ENCODE measurements at places on chromosomes 1 and 21.

- DNase-seq: no peak
These were observed 26.9 kb downstream of the ARHGEF10L start for GRCh38 chr1:17566417-17566816.

GRCh38 chr1:222241410-222241809 is 306.5 kb downstream of the HHIPL2 start:
- DNase-seq: no peak

DNA sequence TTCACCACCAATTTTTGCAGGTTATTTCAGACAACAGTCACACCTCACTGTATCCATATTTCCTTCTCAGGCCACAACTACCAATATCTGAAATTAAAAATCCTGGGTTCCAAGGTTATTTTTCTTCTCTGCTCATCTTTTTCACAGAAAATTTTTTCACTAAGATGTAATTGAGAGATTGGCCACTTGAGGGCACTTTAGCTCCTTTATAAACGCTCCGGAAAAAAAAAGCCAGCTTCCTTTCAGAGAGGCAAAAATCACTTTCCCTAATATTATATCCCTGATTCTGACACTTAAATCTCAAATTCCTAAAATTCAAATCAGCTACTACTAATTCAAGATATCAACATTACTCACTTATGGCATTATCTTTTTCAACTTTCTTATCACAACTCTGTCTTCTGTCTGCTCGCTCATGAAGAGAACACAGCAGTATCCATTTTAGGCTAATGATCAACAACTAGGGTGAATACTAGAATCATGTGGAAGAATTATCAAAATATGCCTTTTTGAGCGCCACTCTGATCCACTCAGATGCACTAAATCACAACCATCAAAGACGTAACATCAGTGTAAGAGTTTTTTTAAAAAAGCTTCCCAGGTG is 101.4 kb upstream of the RGS1 start:
- no peak for DNase-seq

DNA sequence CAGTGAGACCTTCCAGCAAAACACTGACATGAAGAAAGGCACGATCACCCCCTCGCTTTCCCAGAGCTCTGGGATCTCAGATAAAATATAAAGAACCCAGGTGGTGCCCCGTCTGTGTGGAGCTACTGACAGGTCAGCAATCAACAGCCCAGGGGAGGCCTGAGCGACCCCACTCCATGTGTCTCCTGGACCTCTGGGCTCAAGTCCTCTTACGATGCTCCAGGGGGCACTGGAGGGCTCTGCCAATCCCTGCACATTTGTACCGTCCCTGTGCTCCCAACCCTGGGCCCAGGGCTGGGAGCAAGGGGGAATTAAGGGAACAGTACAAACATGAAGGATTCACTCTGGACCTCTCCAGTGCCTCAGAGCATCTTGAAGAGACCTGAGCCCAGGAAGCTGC is 12.5 kb downstream of the S100A7A start:
- no peak for DNase-seq

GRCh38 chr1:114832057-114832456 is 22.6 kb upstream of the SYCP1 start:
- no peak for DNase-seq

- DNase-seq: no peak
These were observed 19.9 kb downstream of the ABCA4 start for GRCh38 chr1:94100785-94101612.

DNA sequence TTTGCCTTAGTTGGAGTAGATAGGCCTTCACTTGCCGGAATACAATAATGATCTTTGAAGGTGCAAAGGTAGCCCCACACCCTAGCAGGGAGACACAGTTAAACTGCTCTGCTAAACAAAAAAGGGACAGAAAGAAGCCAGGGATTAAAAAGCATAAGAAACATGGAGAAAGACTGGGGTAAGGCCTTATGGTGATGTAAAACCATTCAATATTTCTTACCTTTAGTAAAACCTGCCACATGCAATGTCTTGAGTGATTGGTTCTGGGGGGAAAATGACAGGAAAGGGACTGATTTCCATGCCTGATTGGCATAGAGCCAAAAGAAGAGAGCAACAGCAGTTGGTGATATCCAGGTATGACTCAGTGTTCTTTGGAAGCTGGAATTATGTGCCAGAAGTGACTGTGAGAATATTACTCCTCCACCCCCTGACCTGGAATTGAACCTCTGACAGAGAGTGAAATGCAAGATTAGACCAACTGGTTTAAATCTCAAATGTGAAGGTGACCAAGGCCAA is 8.1 kb downstream of the DNASE2B start:
- no peak for DNase-seq

GRCh38 chr1:67666636-67667035 is 18.4 kb upstream of the GADD45A start:
- no peak for DNase-seq

GRCh38 chr1:40877698-40878097 is 15.5 kb upstream of the CITED4 start:
- DNase-seq: no peak

DNA sequence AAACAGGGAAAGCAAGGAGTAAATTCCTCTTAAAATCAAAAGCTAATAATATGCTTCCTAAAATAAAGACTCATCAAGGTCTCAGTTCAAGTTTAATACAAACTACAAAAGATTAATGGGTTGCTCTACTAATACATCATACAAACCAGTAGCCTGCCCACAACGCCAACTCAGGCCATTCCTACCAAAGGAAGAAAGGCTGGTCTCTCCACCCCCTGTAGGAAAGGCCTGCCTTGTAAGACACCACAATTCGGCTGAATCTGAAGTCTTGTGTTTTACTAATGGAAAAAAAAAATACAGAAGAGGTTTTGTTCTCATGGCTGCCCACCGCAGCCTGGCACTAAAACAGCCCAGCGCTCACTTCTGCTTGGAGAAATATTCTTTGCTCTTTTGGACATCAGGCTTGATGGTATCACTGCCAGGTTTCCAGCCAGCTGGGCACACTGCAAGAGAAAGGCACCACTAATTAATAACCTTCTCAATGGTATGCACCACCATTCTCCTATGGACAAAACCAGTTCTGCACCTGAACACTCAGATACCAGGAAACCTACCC is 10.6 kb downstream of the PRDX1 start:
- DNase-seq: no peak

GRCh38 chr21:35048183-35048601 is 910 bp downstream of the RUNX1 start:
- DNase-seq: no peak

DNA sequence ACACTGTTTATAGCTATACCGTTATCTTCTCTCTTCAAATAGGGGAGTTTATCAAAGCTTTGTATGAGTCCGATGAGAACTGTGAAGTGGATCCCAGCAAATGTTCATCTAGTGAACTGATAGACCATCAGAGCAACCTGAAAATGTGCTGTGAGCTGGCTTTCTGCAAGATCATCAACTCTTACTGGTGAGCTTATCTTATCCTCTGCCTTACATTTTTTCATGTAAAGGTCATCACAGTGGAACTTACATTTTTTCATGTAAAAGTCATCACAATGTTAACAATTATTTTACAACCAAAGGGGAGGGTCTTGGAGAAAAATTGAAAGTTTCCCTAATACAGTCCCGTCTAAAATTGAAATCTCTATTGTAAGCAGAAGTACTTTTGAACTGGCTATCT is 45.2 kb downstream of the CLEC20A start:
- no peak for DNase-seq

- DNase-seq: no peak
These were observed 93.2 kb downstream of the ZZZ3 start for GRCh38 chr1:77589231-77589630.

GRCh38 chr21:35027563-35028450 is 21.3 kb downstream of the RUNX1 start:
- no peak for DNase-seq

GRCh38 chr1:162217706-162218105 is 148.2 kb downstream of the NOS1AP start:
- DNase-seq: no peak

GRCh38 chr1:86687595-86687994 is 16.8 kb upstream of the SH3GLB1 start:
- no peak for DNase-seq

GRCh38 chr1:155205969-155206593 is 1.6 kb downstream of the THBS3 start:
- DNase-seq: no peak

- DNase-seq: no peak
These were observed 3.4 kb downstream of the IGFN1 start for GRCh38 chr1:201194046-201194445.

DNA sequence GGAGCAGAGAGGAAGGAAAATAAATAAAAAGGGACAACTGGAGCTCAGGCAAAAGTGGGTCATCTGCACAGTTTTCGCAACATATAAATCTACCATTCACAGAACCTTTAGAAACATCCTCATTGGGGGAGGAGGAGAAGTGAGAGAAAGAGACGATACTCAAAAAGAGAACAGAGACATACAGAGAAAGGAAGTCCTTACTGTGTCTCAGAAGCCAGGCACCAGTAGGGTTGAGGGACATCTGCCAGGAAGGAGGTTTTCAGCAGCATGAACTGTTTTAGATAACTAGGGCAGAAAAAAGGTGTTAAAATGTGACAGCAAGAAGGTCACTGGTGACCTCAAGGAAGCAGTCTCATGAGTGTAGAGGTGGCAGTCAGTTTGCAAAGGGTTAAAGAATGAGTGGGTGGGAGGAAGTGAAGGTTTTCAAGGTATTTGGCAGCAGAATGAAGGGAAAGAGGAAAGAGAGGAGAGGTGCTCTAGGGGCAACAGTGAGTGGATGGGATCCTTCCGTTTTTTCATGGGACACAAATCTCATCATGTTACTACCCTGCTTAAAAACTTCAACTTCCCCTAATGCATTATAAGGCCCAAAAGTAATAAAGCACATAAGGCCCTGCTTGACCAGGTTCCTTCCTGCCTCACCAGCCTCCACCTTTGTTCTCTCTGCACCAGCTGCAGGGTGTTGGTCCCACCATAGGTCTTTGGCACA is 9.5 kb downstream of the JAK1 start:
- DNase-seq: no peak

- peak; percentile 56 for DNase-seq
These were observed 1.1 kb upstream of the JUN start for GRCh38 chr1:58784758-58785441.

GRCh38 chr21:45906859-45907258 is 74.7 kb upstream of the COL6A1 start:
- no peak for DNase-seq

DNA sequence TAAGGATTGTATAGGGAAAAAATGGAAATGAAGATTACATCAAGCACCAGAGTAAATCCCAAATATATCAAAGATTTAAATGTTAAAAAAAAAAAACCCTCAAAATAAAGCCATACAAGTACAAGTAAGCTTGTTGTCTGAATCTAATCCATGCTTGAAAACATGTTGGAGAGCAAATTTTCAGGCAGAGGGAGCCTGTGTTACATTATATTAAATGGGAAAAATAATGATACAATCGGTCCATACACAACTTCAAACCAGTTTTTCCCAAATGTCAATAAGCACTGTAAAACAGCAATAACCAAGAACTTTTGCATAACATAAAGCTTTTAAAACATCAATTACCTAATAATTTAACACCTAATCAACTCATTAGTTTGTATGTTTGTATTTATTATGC is 949.4 kb upstream of the ADGRL4 start:
- no peak for DNase-seq

DNA sequence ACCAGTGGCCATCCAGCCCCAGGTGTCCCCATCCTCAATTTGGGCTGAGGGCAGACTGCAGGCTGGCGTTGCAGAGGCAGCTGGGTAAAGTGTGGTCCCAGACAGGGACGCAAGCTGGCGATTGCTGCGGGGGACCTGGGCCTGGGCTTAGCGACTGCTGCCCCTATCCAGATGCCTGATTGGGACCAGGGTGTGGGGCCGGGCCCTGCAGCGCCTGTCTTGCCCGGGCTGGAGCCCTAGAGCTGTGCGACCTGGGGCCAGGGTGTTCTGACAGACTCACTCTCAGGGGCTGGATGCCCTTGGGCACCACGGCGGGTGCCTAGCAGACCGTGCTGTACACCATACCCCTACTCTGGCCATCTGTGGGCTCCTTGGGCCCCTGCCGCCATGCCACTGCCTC is 16.2 kb upstream of the FAAP20 start:
- no peak for DNase-seq
